ENCODE measurements at places on chromosomes 11 and 22. TPM values are rescaled to one million over a fixed set of nuclear protein-coding genes. Genes with fewer than 3 reads are reported as not detected.
A peak's percentile ranks its signal among the peaks of the same experiment; 100 is the strongest.

Gene CRYBB3
- total RNA-seq, result not detected

Gene AP5B1
- total RNA-seq, result 30.9 TPM

Gene SLC6A5
- total RNA-seq, result not detected

- no peak overlapping the region for H3K4me3 ChIP-seq
- peaks cover 91% of the 10 kb centered on the region for H3K4me1 ChIP-seq
- H3K27ac ChIP-seq, result peak overlapping the region; percentile 86
- H3K27me3 ChIP-seq, result no peaks in the 10 kb centered on the region
- H3K36me3 ChIP-seq, result peaks cover 89% of the 10 kb centered on the region
Observed at GRCh38 chr11:64767344-64768299, 7.8 kb upstream of the PYGM start.

DNA sequence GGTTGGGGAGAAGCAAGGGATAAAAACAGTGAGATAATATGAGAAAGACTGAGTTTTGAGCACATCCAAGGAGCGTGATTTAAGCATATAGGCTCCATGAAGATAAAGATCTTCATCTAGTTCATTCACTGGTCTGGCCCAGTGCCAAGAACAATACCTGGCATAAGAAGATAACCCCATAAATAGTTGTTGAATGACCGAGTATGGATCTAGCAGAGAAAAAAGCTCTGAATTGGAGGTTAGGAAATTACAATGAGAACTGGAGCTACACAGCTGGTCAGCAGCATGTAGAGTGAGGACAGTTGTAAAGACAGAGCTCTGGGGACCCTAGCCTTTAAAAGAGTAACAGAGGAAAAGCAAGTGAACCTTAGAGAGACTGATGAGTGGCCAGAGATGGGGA lies 33.0 kb upstream of the PAK1 start:
- H3K27me3 ChIP-seq, result peaks cover under 1% of the 10 kb centered on the region
- no peak for DNase-seq
- H3K4me3 ChIP-seq, result no peak overlapping the region
- no peak overlapping the region for H3K27ac ChIP-seq
